ENCODE measurements at places on chromosomes 4 and X. TPM values are rescaled to one million over a fixed set of nuclear protein-coding genes. Genes with fewer than 3 reads are reported as not detected.

- H3K27me3 ChIP-seq: no peaks in the 10 kb centered on the region
- H3K4me1 ChIP-seq: no peaks in the 10 kb centered on the region
- no peak for DNase-seq
- no peak overlapping the region for H3K4me3 ChIP-seq
- no peaks in the 10 kb centered on the region for H3K36me3 ChIP-seq
These were observed 23.5 kb downstream of the TMEM31 start for GRCh38 chrX:103734125-103734760.

DNA sequence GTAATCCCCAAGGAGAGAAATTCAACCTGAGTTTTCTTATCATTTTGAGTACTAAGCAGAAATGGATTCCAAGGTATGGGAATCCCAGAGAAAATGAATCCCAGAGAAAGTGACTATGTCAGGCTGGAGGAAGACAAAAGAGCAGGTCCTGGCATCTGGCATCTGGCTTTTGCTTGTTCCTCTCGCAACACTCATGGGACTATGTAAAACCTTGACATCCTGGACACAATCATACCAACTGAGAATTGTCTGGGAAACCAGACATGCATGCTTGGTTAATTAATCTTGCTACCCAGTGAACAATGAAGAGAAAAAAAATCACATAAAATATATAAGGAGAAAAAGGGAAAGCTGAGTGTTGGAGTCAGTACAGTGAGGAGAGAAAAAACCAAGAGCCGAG lies 12.9 kb downstream of the DCAF8L1 start:
- no peaks in the 10 kb centered on the region for H3K27me3 ChIP-seq
- no peaks in the 10 kb centered on the region for H3K36me3 ChIP-seq
- no peak overlapping the region for H3K27ac ChIP-seq
- no peaks in the 10 kb centered on the region for H3K4me1 ChIP-seq

DNA sequence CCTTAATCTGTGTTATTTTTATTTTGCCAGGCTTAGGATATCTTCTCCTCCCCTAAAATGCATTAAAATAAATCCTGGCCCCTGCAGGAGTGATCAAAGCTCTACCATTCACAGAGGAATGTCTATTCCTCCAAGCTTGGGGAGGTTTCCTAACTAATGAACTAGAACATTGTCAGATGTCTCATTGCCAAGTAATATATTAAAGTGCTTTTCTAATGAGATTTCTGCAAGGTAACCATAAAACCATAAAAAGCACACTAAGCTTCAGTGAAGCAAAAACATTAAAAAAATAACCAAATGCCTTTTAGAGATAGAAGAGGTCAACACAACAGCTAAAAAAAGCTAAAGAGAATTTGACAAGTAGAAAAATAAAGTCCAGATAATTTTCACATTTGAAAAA lies 34.8 kb downstream of the IGFBP7 start:
- H3K4me3 ChIP-seq: no peak overlapping the region
- H3K27ac ChIP-seq: no peak overlapping the region
- peaks cover 8% of the 10 kb centered on the region for H3K4me1 ChIP-seq
- H3K27me3 ChIP-seq: no peaks in the 10 kb centered on the region
- DNase-seq: no peak
- H3K36me3 ChIP-seq: no peaks in the 10 kb centered on the region

The VCX3A gene
- total RNA-seq: not detected

The EFHC2 gene
- total RNA-seq: 0.84 TPM

GRCh38 chr4:82713856-82714255 lies 84.7 kb downstream of the SCD5 start:
- H3K27ac ChIP-seq: no peak overlapping the region
- H3K36me3 ChIP-seq: no peaks in the 10 kb centered on the region
- no peaks in the 10 kb centered on the region for H3K4me1 ChIP-seq
- no peak for DNase-seq
- H3K4me3 ChIP-seq: no peak overlapping the region
- no peaks in the 10 kb centered on the region for H3K27me3 ChIP-seq

DNA sequence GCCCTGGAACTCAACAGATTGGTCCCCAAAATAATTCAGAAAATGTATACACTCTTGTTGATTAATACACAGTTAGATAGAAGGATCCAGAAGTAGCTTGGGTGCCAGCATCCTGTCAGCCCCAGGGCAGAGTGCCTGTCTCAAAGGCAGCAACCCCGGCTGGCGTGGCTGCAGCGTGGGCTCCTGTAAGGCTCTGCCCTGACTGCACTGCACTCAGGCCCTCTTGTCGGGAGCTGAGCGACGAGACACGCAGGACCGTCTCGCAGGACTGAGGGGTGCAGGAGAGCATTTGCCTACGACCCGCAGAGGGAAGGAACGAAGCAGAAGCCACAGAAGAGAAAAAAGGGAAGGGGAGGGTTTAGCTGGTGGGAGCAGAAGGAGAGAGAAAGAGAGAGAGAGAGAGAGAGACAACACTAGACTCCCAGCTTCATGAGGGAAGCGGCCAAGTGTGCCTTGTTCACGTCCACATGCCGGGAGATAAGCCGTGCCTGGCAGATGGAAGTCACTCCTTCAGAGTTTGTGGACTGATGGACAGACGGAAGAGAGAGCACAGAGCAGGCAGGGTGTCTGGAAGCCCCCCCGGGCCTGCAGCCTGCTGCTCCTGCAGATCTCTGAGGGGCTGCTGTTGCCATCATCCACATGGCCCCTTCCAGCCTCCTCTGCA lies 38.7 kb upstream of the HELT start:
- H3K4me3 ChIP-seq: no peak overlapping the region
- no peaks in the 10 kb centered on the region for H3K36me3 ChIP-seq
- H3K27me3 ChIP-seq: no peaks in the 10 kb centered on the region
- H3K4me1 ChIP-seq: no peaks in the 10 kb centered on the region
- no peak for DNase-seq
- no peak overlapping the region for H3K27ac ChIP-seq

DNA sequence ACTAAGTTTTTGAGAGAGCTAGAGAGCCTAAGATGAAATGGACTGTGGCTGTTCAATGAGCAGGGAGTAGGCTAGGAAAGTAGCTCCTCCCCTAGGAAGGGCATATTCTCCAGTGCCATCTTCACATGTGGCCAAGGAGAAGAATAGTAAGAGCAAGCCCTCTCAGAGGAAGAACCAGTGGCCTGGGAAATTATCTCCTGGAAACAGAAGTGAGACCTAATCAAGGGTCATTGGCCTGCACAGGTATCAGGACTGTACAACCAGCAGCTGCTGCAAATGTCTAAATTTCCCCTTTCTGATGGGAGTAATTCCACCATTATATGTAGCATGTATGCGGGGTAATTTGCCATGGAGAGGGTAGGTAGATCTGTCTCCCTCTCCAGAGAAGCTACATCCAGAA lies 334.8 kb upstream of the RASGEF1B start:
- H3K36me3 ChIP-seq: no peaks in the 10 kb centered on the region
- H3K27ac ChIP-seq: no peak overlapping the region
- H3K4me1 ChIP-seq: no peaks in the 10 kb centered on the region
- H3K27me3 ChIP-seq: no peaks in the 10 kb centered on the region

DNA sequence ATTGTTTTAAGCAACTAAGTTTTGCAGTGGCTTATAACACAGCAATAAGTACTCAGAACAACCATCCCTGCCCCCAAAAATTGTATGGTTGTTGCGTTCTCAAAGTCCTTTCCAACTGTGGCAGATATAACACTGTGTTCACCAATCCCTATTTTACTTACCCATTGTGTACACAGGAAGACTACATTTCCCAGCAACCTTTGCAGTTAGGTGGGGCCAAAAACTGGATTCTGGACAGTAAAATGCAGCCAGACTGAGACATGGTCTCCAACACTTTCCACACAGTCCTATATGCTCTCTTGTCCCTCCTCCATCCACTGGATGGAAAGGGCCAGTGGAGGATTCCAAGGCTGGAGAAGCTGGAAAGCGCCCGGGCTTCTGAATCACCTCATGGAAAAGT lies 523.6 kb downstream of the BCOR start:
- H3K4me1 ChIP-seq: no peaks in the 10 kb centered on the region
- H3K27me3 ChIP-seq: no peaks in the 10 kb centered on the region
- no peak overlapping the region for H3K4me3 ChIP-seq
- no peak overlapping the region for H3K27ac ChIP-seq
- DNase-seq: no peak

The DNAAF6 gene
- not detected for total RNA-seq

The ZNF732 gene
- total RNA-seq: 0.16 TPM

GRCh38 chr4:185182239-185182638 lies 21.6 kb downstream of the CFAP97 start:
- no peak overlapping the region for H3K4me3 ChIP-seq
- H3K27ac ChIP-seq: peak overlapping the region; percentile 67
- DNase-seq: no peak
- peaks cover 4% of the 10 kb centered on the region for H3K4me1 ChIP-seq

- no peaks in the 10 kb centered on the region for H3K4me1 ChIP-seq
- no peak for DNase-seq
- no peak overlapping the region for H3K27ac ChIP-seq
- no peaks in the 10 kb centered on the region for H3K27me3 ChIP-seq
These were observed 905.9 kb downstream of the CENPC start for GRCh38 chr4:66639361-66639760.

GRCh38 chrX:134868771-134869495 lies 121.9 kb upstream of the SMIM10 start:
- H3K4me3 ChIP-seq: no peak overlapping the region
- no peaks in the 10 kb centered on the region for H3K27me3 ChIP-seq
- H3K4me1 ChIP-seq: no peaks in the 10 kb centered on the region
- DNase-seq: no peak

GRCh38 chr4:165844161-165844560 lies 28.9 kb upstream of the TLL1 start:
- no peak overlapping the region for H3K27ac ChIP-seq
- H3K4me1 ChIP-seq: no peaks in the 10 kb centered on the region
- H3K36me3 ChIP-seq: no peaks in the 10 kb centered on the region
- DNase-seq: no peak
- no peaks in the 10 kb centered on the region for H3K27me3 ChIP-seq

GRCh38 chrX:43718956-43719355 lies 62.9 kb downstream of the MAOA start:
- H3K4me1 ChIP-seq: no peaks in the 10 kb centered on the region
- no peak overlapping the region for H3K27ac ChIP-seq
- no peak for DNase-seq
- H3K27me3 ChIP-seq: no peaks in the 10 kb centered on the region
- no peaks in the 10 kb centered on the region for H3K36me3 ChIP-seq

DNA sequence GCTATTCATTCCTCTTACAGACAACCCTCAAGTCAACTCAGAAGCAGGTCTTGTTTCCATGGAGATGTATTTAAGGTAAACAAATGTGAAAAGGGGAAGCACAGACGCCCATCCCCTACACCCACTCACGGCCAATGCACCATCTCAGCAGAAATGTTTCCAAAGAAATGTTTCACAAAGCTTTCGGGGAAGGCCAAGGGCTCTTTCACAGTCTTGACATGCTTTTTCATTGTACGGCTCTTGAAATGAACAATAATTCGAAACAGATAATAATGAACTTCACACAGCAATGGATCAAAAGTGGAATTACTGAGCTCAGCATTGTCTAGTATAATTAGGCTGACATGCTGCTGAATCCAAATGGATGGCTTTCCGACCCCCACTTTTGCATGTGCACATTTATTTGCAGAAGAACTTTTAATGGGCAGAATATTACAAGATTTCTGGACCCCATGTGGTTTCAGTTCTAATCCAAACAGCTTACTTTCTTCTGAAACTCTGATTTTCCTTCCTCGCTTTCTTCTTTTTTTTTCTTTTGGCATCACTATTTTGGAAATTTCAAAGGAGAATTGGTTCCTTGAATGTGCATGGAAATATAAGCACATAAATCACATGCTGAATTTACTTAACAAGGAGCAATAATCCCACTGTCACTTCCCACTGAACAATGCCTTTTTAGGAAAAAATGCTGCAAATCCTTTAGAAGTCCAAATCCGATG lies 160.9 kb downstream of the SMIM20 start:
- H3K27ac ChIP-seq: no peak overlapping the region
- H3K4me3 ChIP-seq: no peak overlapping the region
- H3K36me3 ChIP-seq: no peaks in the 10 kb centered on the region
- no peak for DNase-seq

GRCh38 chr4:85107553-85107952 lies 141.1 kb upstream of the WDFY3 start:
- no peak overlapping the region for H3K4me3 ChIP-seq
- H3K27ac ChIP-seq: no peak overlapping the region

The DRP2 gene
- 1.5 TPM for total RNA-seq

GRCh38 chr4:81470456-81471297 lies 1.0 kb downstream of the RASGEF1B start:
- peak overlapping the region; percentile 74 for H3K4me3 ChIP-seq
- DNase-seq: peak; percentile 79
- H3K4me1 ChIP-seq: no peaks in the 10 kb centered on the region
- H3K27ac ChIP-seq: peak overlapping the region; percentile 4
- H3K36me3 ChIP-seq: no peaks in the 10 kb centered on the region
- H3K27me3 ChIP-seq: no peaks in the 10 kb centered on the region

DNA sequence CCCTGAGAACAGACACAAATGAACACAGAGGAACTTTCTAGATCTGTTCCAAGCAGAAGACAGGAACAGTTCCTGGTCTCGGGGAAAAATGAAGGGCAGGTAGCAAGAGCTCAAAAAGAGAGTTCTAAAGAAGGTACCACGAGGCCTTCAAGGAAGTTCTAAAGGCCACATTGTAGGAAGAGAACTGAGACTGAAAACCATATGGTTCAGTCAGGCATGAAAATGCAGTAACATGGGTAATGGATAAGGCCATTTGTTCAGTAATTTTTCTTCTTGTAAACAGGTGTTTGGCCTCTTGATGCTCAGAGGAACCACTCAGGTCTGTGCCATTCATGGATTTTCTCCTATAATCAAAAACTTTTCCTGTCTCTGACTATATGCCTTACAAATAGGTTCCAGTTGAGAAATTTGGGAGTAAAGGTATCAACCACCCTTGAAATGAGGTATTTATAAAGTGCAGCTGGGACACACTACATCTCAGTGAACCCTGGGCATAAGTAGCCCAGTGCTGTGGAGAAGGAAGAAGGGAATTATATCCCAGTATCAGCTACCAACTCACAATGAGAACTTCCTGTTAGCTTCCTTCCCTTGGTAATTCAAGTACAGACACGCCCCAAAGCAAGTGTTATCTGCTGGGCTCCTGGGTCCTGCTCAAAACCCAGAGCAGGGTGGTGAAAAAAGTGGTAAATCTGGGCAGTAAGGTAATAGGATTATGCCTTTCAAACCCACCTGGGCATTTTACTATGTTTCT lies 277.9 kb downstream of the KLHL13 start:
- no peaks in the 10 kb centered on the region for H3K4me1 ChIP-seq
- H3K36me3 ChIP-seq: no peaks in the 10 kb centered on the region
- DNase-seq: no peak
- H3K27me3 ChIP-seq: no peaks in the 10 kb centered on the region
- no peak overlapping the region for H3K27ac ChIP-seq
- no peak overlapping the region for H3K4me3 ChIP-seq

- no peaks in the 10 kb centered on the region for H3K36me3 ChIP-seq
- H3K4me1 ChIP-seq: peaks cover 2% of the 10 kb centered on the region
- no peak overlapping the region for H3K27ac ChIP-seq
- no peak overlapping the region for H3K4me3 ChIP-seq
- DNase-seq: no peak
These were observed 217.2 kb upstream of the PCDH18 start for GRCh38 chr4:137749466-137749865.

DNA sequence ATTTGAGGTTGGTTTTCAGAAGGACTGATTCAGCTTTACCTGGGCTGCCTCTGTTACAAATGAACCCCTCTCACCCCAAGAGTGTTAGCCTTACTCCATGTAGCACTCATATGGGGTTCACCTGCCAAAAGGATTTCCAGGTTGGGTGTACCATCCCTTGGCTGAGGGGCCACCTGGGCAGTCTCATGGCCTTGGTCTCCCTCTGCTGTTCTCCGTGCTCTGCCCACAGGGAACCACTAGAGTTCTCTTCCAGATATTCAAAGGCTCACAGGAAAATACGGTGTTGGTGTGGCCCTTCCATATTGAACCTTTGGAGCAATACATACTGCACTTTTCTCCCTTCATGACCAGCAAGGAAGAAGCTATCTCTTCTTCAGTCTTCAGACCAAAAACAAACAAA lies 18.0 kb upstream of the PRDM5 start:
- H3K4me3 ChIP-seq: no peak overlapping the region
- DNase-seq: no peak
- no peaks in the 10 kb centered on the region for H3K4me1 ChIP-seq
- no peak overlapping the region for H3K27ac ChIP-seq

Data from aorta (tissue), 5 donors.